ENCODE measurements at places on chromosomes 11 and 22.

DNA sequence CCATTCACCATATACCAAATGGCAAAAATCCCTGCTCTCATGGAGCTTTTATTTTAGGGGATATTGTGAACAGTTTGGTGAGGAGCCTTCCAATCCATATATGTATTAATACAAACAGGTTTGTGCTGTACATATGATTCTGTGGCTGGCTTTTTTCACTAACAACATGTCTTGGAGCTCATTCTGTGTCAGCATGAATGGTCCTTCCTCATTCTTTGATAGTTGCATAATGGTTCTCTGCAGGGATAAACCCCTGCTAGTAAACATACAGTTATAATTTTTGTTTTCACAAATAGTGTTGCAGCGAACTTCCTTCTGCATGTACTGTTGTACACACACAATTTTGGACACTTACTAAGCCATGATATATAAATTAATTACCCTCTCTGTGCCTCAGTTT is 8.3 kb downstream of the PRR5L start:
- no peak for DNase-seq

DNA sequence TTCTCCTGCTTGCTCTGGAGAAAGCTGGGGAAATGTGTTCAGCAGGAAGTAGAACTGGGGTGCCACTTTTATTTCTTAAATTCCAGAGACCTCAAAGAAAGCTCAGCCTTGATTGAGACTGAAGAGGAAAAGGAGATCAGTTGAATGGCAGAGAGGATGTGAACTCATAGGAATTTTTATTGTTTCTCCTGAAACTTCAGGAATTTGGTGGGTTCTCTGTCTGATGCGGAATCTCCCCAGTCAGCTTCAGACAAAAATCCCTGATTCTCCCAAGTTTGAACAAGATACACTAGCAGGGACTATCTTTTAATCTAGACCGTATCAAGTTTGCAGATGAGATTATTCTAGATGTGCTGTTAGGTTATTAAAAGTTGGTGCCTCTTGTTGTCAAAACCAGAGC is 23.0 kb downstream of the EHF start:
- DNase-seq, result no peak

DNA sequence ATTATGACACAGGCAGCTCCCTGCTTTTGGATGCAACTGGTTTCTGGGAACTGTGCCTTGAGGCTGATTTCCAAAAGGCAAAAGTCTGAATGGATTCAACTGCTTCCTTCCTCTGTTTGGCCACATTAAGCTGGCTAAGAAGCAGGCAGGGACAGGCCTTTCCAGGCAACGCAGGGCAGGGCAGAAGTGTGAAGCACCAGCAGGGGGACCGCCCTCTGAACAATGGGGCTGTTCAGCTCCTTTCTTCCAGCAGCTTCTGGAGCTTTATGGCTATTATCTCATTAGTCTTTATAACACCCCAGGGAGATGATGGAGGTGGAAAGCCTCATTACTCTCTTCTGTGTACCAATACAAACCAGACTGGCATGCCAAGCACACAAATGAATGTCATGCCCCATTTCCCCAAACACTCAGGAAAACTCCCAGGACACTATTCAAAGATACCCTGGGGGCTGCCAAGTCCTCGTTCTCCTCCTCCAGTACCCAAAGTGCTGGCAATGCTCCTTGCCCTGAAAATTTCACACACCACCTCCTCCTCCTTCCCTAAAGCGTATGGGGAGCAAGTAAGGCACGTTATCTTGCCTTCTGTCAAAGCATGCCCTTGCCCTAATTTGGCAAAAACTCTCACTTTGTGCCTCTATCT is 21.3 kb downstream of the MORC2 start:
- DNase-seq, result peak; percentile 25

DNA sequence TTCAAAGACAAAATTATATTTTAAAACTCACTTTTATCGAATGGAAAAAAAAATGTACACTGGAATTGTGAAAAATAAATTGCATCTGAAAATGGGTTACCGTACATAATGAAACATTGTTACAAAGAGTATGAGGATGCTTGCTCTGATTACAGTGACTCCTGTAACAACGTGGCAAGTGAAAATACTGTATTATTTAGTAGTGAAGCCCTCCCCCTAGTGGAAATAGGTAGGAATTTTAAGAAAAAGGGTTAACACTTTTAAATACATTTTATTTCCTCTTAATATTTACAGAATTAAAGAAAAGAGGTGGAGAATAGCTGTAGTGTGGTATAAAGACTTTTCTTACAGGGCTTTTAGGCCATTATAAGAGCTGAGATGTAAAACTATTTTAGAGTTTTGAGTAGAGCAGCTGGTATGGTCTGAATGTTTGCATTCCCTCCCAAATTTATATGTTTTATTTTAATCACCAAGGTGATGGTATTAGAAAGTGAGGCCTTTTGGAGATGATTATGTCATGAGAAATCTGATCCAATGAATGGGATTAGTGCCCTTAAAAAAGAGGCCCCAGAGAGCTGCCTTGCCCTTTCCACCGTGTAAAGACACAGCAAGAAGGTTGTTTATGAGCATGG is 25.2 kb downstream of the FAM76B start:
- peak; percentile 24 for DNase-seq

DNA sequence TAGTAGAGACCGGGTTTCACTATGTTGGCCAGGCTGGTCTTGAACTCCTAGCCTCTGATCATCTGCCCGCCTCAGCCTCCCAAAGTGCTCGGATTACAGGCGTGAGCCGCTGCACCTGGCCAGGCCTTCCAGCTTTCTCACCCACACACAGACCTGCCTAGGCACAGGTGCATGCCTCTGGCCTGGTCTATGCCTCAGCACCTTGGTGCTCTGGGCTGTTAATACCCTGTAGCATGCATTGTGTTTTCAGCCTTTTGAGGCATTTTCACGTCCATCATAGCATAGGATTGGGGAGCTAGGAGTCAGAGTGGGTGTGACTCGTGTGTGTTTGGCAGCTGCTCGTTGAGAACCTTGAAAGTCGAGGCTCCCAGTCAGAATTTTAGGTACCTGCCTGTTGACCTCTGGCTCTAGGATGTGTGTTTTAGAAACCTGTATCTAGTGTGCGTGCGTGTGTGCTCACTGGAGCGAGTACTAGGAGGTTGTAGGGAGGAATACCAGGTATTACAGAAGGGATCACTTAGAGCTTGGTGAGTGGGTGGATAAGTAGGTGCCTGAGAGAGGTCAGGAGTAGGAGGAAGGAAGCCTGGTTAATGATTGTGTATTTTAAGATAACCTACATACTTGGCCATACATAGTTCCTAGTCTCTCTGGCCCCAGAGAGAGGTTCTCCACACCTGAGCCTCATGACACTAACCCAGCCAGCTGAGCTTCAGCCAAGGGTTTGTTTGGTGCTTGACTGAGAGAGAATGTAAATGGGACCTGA is 20.0 kb downstream of the CRKL start:
- DNase-seq, result no peak

- no peak for DNase-seq
Measured at GRCh38 chr22:22099833-22100812, 117.5 kb upstream of the TOP3B start.

- no peak for DNase-seq
Measured at GRCh38 chr22:26671317-26672059, 14.1 kb downstream of the MIAT start.

DNA sequence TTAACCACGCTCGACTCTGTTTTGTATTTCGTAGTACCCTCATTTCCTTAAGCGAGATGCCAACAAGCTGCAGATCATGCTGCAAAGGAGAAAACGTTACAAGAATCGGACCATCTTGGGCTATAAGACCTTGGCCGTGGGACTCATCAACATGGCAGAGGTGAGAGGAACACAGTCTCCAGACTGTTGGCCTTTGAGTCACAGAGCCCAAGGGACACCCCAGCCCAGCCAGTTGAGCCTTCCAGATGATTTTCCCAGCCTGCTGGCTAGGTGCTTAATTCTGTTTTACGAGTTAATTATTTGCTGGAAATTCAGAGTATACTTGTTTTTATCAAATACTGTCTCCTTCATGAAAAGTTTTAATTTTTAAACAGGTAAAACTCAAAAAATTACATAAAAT is 57.3 kb upstream of the RAB1B start:
- DNase-seq, result no peak
